ENCODE measurements at places on chromosomes 7 and 10. TPM values are rescaled to one million over a fixed set of nuclear protein-coding genes. Genes with fewer than 3 reads are reported as not detected.

The ZMYND11 gene
- 58.3 TPM for total RNA-seq

The GNAT3 gene
- not detected for total RNA-seq

The BHLHA15 gene
- total RNA-seq = not detected

The WNT8B gene
- not detected for total RNA-seq

The MSMB gene
- total RNA-seq = not detected

GRCh38 chr7:22670422-22670815 lies 56.6 kb upstream of the IL6 start:
- no peak for DNase-seq

DNA sequence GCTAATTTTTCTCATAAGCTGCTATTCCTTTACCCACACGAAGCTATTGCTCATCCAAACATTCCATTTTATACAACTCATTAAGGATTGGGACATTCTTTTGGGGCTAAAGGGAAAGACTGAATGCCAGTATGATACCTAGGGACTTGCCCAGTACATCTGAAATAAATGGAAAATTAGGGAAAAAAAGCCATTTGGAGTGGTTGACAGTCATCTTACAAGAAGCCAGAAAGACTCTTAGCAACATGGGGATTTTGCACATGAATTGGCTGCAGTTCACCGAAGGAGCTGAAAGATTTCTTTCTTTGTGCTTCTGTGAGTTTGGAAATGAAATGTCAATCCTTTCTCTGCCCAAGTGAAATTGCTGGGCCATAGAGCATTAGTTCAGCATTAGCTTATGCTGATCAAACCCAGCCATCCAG lies 43.3 kb upstream of the MTURN start:
- no peak for DNase-seq

DNA sequence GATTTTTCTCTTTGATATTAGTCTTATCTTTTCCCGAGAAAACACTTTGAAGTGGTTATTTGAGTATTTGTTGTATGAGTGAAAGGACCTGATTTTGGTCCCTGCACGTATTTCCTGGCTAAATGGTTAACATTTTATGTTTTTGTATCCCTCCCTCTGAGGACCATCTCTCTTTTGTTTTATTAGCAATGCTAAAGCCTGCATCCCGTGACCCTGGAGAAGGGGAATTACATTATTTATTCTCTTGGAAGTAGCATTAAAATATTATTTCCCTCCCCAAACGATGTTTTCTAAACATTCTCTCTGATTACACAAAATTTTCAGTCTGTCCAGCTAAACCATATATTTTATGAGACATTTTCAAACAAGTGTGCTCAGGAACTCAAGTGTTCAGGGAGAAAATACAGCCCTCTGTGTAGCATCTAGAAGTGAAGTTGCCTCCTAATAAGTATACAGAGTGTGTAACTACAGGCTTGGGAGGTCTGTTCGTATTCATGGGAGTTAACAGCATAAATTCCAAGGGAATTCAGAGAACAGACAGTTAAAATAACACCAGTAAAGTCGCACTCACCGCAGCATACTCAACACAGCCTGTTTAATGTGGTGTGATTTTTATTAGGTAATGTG lies 163.8 kb upstream of the NPVF start:
- DNase-seq = no peak

DNA sequence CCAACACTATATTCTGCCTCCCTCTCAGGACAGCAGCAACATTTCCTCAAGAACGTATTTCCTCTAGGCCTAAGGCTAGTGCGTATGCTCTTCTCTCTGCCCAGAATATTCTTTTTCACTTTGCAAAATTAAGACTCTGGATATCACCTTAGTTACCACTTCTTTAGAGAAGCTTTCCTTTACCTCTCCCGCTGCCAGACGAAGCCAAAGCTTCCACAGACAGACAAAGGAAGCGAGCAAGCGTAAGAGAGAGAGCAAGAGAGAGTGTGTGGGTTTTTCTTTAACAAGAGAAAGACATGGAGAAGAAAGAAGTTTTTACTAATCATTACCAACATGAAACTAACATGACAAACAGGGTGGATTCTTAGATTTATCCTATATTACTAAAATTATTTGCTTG lies 64.1 kb downstream of the P4HA1 start:
- no peak for DNase-seq

DNA sequence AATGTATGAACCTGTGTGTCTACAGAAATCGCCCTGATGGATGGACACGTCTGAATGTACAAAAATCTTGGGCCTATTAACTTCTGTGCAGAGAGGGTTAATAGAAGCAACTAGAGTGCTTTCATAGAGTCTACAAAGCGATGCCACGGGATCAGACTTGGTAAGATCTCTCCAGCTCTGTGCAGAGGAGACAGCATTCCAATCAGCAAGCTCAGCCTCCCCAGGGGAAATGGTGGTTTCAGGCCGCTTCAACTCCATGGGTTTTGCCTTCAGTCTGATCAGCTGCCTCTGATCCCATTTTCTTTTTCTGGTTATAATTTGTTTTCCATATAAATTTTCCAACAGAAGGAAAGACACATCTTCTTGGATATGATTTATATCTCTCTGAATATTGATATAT lies 35.1 kb upstream of the COBL start:
- DNase-seq = no peak

DNA sequence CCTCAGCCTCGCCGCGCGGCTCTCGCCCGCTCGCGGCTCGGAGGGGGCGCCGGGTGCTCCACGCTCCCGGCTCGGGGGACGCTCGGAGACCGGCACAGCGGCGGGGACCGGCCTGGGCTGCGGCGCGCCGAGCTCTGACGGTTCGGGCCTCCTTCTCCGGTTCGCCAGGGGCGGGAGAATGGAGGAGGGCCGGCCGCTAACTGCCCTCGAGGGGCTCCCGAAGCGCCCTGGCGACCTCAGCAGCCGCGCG lies 232 bp upstream of the GRID1 start:
- no peak for DNase-seq

DNA sequence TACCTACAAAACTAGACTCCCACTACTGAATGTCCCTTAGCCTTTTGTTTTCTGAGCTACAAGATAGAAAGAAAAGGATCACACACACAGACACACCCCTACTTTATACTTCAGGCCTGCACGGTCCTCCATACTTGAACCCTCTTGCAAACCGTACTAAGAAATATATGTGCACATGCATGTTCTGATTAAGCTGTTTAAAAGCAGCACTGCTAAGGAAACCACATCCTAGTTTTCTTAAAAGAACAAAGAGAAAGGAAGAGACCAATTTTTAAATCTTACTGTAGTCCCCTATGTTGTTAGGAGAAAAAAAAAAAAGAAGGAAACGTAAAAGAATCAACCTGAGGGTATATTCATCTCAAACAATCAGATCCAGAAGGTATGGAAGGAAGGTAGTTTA lies 501.2 kb downstream of the PARD3 start:
- DNase-seq = no peak

DNA sequence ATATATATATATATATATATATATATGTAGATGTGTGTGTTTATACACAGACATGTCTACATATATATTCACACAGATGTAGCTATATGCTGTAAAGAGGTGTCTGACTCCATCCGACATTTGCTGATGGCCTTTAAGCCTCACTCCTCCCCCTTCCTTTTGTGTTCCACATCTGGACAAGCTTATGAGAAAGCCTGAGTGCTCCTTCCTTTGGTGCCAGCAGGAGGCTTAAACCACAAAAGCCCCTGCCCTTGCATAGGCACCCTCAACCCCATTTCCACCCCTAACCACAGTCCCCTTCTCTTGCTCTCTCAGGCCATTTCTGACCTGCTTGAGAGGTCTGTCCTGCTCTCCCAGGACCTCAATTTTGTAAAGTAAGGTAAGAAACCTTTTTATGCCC lies 98.7 kb downstream of the SVOPL start:
- no peak for DNase-seq

DNA sequence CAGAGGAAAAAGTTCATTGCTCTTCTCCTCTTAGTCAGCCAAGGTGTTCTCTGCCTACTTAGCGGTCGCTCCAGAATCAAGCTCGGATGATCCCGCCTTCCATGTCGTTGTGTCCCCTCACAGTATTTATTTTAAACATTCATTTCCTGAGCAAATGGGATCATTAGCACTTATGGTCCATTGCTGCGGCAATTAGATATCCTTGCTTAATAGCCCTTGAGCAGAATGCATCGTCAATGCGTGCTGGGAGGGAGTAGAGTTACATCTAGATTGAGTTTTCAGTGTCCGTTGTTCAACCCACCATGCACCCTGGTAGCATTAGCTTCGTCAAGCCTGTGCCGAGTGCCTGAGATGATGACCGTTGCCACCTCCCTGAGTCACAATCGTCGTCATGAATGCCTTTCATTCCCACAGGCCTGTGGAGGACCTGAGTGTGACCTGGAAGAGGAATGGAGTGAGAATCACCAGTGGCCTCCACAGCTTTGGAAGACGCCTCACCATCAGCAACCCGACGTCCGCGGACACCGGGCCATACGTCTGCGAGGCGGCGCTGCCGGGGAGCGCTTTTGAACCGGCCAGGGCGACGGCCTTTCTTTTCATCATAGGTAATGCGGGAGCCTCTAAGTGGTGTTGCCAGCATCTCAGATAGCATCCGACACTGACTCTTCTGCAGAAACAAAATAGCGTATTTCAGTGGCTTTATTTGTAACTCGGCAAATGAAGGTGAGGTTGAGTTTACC lies 650.4 kb downstream of the SDK1 start:
- DNase-seq = no peak

DNA sequence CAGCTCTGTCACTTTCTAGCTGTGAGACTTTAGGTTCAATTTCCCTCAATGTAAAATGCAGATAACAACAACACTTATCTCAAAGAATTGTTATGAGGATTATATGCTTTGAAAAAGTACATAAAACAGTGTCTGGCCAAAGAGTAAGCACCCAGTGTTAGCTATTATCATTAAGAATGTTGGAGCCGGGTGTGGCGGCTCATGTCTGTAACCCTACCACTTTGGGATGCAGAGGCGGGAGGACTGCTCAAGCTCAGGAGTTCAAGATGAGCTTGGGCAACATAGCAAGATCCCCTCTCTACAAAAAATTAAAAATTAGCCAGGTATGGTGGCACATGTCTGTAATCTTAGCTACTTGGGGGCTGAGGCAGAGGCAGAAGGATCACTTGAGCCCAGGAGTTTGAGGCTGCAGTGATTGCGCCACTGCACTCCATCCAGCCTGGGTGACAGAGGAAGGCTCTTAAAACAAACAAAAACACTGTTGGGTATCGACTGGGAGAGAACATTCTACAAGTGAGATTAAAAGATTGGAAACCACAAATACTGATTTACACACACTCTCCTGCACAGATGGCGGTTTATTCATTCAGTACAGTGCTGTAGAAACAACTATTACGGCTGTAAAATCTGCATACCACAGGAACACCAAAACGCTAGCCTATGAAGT lies 107.3 kb downstream of the PROSER2 start:
- DNase-seq = no peak

DNA sequence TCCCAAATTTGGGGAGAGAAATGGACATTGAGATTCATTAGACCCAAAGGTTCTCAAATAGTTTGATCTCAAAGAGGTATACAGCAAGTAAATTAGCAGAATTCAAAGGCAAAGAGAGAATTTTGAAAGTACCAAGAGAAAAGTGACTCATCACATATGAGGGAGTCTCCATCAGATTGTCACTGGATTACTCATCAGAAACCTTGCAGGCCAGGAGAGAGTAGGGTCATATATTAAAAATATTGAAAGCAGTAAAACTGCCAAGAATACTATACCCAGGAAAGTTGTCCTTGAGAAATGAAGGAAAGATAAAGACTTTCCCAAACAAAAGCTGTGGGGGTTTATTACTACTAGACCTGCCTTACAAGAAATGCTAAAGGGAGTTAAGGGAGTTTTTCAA lies 140.6 kb downstream of the TMEM168 start:
- DNase-seq = no peak
